ENCODE measurements at places on chromosomes 12 and 14. TPM values are rescaled to one million over a fixed set of nuclear protein-coding genes. Genes with fewer than 3 reads are reported as not detected.
A peak's percentile ranks its signal among the peaks of the same experiment; 100 is the strongest.

GRCh38 chr12:19688532-19688931, 249.2 kb downstream of the AEBP2 start:
- H3K27ac ChIP-seq: no peak overlapping the region
- no peak overlapping the region for H3K4me3 ChIP-seq
- H3K4me1 ChIP-seq: no peaks in the 10 kb centered on the region
- no peaks in the 10 kb centered on the region for H3K27me3 ChIP-seq
- no peak for DNase-seq
- no peaks in the 10 kb centered on the region for H3K36me3 ChIP-seq

DNA sequence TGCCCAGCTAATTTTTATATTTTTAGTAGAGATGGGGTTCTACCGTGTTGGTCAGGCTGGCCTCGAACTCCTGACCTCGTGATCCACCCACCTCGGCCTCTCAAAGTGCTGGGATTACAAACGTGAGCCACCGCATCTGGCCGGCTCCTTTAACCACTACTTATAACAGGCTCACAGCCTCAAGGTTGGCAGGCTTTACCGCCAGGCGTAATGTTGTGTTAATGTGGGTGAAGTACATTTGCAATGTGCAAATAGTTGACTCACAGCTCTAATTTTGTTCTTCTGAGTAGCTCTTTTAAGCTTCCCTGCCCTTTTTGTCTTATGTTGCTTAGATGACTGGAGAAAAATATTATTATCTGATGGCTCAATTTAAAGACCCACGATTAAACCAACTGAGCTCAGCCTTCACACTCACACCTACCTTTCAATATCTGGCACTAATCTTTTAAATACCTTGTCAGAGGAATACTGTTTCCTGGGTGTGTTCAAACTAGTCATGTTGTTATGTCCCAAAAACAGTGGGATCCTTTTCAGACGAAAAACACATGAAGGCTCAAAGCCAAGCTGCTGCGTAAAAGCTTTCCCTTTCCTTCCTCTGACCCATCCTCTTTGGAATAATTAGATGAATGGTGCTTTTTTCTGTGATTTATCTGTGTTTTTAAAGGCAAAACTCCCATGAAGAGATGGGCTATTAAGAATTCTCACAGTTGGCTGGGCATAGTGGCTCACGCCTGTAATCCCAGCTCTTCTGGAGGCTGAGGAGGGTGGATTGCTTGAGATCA, 57.2 kb upstream of the USP44 start:
- no peaks in the 10 kb centered on the region for H3K4me1 ChIP-seq
- H3K27ac ChIP-seq: no peak overlapping the region
- no peak for DNase-seq
- H3K4me3 ChIP-seq: no peak overlapping the region
- no peaks in the 10 kb centered on the region for H3K27me3 ChIP-seq
- no peaks in the 10 kb centered on the region for H3K36me3 ChIP-seq

The DAO gene
- total RNA-seq: not detected

GRCh38 chr14:99752486-99753121, 40.6 kb upstream of the EML1 start:
- no peaks in the 10 kb centered on the region for H3K27me3 ChIP-seq
- no peak for DNase-seq
- no peaks in the 10 kb centered on the region for H3K36me3 ChIP-seq
- H3K4me3 ChIP-seq: no peak overlapping the region
- no peak overlapping the region for H3K27ac ChIP-seq

- no peaks in the 10 kb centered on the region for H3K36me3 ChIP-seq
- DNase-seq: peak; percentile 46
Observed at GRCh38 chr14:50260511-50260910, 29.1 kb upstream of the SOS2 start.
